ENCODE measurements at places on chromosomes 4 and X. TPM values are rescaled to one million over a fixed set of nuclear protein-coding genes. Genes with fewer than 3 reads are reported as not detected.

The HSD17B13 gene
- not detected for total RNA-seq

The DGKK gene
- total RNA-seq, result not detected

The AFM gene
- total RNA-seq, result not detected

The GABRB1 gene
- 2.0 TPM for total RNA-seq

The PKD2 gene
- total RNA-seq, result 47.9 TPM

The PLAC1 gene
- total RNA-seq, result 0.89 TPM

The SNCA gene
- total RNA-seq, result 4.2 TPM

The FOXR2 gene
- not detected for total RNA-seq
